CD4-positive, alpha-beta T cell treated with Interleukin-10 for 1 hour (primary cell): ENCODE measurements at places on chromosomes 11 and 22.

- no peak for DNase-seq
These were observed 23.7 kb upstream of the SORL1-AS1 start for GRCh38 chr11:121476379-121477032.

- DNase-seq, result no peak
These were observed 5.8 kb upstream of the SEPTIN5 start for GRCh38 chr22:19708321-19709011.

DNA sequence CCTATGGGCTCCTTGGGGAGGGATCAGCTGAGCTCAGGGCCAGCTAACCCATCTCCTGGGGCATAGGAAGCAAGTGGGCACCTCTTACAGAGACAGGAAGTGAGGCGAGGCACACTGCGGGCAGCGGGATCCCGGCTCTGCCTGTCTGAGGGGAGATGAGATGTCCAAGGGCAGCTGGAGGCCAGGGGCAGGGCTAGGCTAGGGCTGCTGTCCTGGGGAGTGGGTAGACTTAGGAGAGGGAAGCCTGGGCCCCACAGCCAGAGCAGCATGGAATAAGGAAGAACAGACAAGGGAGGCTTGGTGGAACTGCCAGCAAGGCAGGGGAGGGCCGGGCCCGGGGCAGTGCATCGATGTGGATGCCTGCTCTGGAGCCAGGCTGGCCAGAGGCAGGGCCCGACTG, 76.3 kb downstream of the MORC2 start:
- no peak for DNase-seq

- no peak for DNase-seq
These were observed 5.0 kb downstream of the TUB start for GRCh38 chr11:8086001-8086479.

DNA sequence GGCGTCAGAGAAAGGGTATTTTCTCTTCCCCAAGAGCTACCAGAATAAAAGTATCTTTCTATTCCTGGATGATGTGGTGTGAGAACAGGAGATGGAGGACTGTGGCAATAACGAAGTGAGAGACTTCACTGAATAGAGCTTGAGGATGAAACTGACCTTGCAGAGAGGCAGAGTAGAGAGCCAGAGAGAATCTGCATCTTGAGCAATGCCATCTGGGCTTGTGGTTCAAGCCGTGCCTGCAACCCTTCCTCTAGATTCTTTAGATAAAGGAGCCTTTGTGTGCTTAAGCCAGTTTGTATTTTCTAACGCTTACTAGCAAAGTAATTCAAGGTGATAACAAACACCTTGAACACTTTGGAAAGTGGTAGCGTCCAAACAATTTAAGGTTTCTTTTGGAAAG, 2.2 kb downstream of the ME3 start:
- no peak for DNase-seq

DNA sequence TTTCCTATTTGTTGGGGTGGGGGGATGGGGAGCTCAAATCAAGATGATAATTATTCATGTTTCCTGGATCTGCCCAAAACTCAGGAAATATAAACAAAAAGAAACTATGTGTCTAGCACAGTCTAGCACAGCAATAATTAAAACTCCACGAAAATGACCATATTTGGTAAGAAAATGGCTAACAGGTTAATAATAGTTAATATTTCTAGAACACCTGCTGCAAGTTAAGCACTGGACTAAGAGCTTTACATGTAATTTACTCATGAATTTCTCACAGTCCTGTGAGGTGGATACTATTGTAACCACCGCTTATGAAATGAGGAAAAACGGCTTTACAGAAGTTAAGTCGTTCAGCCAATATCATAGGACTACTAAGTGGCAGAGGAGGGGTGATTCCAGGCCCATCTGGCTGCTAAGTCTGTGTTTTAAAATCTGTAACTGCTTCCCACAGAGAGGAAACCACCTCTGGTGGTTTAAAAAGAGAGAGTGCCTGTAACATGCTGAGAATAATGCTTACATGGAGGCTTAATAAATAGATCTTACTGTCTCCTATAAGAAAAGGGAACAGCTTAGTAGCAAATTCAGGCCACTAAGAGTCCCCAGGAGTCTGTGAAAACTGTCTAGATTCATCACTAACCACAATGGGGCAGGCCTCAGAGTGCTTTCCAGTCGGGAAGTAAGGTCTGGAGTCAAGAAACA, 11.0 kb upstream of the AMOTL1 start:
- no peak for DNase-seq

GRCh38 chr22:45574069-45574703, 71.5 kb downstream of the FBLN1 start:
- DNase-seq, result no peak

DNA sequence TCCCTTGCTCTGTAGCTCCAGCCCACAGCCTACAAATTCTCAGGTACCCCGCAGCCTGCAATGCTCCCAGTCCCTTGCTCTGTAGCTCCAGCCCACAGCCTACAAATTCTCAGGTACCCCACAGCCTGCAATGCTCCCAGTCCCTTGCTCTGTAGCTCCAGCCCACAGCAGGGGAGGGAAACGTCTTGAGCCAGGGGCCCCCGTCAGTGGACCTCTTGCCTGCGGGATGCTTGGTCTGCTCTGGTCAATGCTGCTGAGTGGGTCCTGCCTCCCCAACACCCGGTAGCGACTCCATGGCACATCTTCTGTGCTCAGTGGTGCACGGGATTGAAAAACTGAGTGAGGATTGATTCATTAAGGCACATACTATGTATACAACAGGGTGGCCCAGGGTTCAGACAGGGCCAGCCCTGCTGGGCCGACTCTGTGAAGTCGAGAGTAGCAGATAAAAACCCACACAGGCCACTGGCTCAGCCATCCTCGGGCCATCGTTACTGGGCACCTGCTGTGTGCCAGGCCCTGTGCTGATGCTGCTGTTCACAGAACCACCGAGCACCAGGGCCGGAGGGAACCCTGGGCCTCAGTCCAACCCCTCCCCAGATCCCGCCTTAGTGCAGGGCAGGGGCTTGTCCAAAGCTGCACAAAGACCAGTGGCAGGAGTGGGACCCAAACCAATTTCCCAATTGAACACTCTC, 69.7 kb downstream of the MYO7A start:
- DNase-seq, result no peak

GRCh38 chr22:29197096-29197495, 8.6 kb upstream of the EMID1 start:
- no peak for DNase-seq

DNA sequence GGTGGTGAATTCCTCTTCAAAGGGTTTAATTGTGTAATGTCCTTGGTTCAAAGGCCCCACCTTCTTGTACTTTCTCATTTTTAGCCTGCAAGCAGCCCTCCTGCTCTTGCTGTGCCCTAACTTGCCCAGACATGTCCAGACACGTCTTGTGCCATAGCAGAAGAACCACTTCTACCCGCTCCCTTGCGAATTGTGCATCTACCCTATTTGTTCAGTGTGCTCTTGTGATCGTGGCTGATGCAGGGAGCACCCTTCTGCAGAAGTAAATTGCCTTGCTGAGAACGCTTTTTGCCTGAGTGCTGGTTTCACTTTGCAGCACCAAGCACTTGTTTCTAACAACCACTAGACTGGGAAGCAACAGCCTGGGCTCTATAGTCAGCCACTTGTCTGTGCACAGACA, 249.4 kb downstream of the SBF2 start:
- DNase-seq, result no peak

- DNase-seq, result no peak
These were observed 986.5 kb downstream of the TBC1D22A start for GRCh38 chr22:47748957-47749356.

GRCh38 chr11:110573411-110573810, 138.8 kb downstream of the ARHGAP20 start:
- no peak for DNase-seq

- DNase-seq, result peak; percentile 25
These were observed 39.8 kb downstream of the SYN3 start for GRCh38 chr22:33018232-33018864.

- no peak for DNase-seq
These were observed 6.3 kb downstream of the CCDC34 start for GRCh38 chr11:27356624-27357222.

- DNase-seq, result peak; percentile 68
These were observed 14.0 kb upstream of the WDR74 start for GRCh38 chr11:62853279-62853965.

DNA sequence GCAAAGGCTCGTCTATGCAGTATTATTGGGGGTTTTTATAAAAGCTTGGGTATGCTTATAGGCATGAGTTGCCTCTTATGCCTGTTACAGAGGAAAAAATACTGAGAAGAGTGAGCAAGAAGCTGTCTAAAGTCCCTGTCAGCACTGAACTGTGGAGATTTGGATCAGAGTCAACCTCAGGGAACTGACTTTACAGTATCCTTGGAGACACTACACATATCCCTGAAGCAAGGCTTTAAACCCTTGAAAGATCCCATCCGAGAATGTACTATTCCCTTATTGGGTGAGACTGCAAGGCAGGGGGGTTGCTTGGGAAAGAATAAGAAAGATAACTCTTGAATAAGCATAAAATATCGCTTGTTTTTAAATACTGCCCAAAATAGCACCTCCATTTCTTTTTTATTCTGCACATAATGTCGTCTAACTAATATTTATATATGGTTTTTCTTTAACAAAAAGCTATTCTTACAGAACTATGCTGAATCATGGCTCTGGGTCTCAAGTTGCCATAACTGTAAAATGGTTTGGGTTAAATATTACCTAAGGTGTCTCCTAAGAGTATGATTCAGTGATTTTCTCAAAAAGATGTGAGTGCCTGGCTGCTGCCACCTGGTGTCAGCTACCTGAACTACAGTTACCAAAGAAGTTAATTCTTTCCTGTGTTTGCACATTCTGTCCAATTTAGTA, 1062.8 kb downstream of the DLG2 start:
- DNase-seq, result peak; percentile 6

GRCh38 chr11:92340839-92341238, 116.2 kb downstream of the FAT3 start:
- DNase-seq, result no peak

GRCh38 chr22:46072981-46073682, 77.2 kb upstream of the PPARA start:
- no peak for DNase-seq

GRCh38 chr11:102734650-102735049, 9.9 kb upstream of the MMP8 start:
- no peak for DNase-seq

DNA sequence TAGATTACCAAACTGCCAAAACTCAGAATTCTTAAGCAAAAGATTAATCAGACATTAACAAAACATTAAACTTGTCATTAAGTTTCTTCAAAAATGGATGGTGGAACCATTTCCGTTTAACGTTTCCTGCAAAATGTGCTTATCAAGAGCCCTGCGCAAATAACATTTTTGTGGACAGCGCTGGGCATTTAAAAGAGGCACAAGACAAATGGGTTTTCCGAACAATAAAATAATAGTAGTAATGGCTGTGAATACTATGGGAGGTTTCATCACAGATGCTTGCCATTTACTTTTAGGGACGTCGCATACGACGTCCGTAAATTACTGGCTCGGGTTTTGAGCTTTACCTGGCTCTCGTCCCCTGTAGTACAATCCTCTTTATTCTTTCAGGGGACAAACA, 1.1 kb downstream of the NPAT start:
- peak; percentile 27 for DNase-seq

DNA sequence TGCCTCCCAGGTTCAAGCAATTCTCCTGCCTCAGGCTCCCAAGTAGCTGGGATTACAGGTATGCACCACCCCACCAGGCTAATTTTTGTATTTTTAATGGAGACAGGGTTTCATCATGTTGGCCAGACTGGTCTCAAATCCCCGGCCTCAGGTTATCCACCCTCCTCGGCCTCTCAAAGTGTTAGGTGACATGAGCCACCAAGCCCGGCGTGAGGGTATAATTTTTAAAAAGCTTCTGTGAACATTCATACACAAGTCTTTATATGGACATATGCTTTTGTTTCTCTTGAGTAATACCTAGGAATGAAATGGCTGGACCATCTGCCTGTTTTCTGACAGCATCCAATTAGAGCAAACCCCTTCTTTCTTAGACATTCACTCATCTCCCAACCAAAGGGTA, 14.3 kb upstream of the NAALAD2 start:
- DNase-seq, result no peak

DNA sequence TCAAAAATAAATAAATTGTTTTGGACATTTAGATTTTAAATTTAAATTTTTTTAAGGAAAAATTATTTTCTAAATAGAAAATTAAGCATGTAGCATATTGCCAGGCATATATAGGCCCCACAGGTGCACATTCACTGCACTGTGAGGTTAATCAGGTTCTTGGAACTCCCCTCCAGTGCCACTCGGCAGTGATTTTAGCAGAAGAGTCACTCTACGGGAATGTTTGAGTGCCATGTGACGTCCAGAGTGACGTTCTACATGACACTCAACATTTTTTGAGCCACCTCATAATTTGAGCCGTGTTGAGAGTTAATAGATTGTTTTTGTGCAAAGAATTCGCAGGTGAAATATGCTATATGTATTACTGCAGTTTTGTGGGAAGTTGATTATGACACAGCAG, 77.4 kb downstream of the SWAP70 start:
- DNase-seq, result no peak

DNA sequence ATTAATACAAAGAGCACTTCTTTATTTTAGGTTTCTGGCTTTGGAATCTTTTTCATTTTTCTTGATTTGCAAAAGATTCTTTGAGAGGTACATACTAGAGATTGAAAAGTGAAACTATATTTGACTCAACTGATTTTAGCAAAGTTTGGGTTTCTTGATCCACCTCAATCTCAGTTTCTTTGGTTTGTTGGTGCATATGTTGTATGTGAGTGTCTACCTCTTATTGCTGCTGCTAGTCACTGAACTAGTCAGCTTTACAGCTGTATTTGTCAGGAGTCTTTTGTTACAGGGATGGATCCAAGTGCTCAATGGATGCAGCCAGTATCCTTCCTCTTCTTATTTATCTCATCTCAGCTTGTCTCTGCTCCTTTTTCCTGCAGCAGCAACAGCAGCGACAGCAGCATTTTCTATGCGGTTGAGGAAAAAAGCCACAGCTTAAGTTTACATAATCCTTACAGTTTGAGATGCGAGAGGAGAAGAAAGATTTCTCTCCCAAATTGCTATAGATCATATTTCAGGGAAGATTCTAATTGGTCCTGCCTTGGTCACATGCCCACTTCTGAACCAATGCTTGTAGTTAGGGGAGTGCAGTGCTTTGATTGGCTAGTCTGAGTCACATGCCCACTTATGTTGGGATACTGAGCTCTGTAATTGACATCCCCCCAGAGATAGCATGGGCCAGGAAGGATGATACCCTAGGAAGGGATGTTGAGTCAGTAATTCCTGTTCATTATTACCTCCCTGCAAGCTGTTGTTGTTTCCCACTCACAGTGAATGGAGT, 10.0 kb upstream of the ZNRF3 start:
- DNase-seq, result no peak

DNA sequence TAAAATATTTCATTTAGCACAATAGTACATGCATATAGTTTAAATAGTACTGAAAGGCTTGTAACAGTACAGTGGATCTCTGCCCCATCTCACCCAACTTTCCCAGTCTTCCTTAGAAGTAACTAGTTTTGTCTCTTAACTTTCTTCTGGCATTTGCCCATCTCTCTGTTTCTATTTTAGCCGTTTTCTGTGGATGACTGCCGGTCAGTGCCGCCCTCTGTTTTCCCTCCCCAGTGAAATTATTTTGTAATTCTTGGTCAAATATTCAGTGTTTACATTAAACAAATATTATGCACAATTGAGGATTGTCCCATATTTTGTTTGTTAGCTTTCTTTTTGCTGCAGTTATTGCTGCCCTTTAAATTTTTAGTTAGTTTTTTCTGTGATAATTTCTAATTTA, 8.3 kb downstream of the PDHX start:
- no peak for DNase-seq

- no peak for DNase-seq
These were observed 2.5 kb downstream of the OR52W1 start for GRCh38 chr11:6201481-6201880.

- DNase-seq, result no peak
These were observed 21.6 kb upstream of the IL18BP start for GRCh38 chr11:71977090-71977489.

GRCh38 chr22:47279746-47280145, 517.3 kb downstream of the TBC1D22A start:
- DNase-seq, result no peak
